ENCODE measurements at places on chromosomes 13 and 19.

- no peak for DNase-seq
Measured at GRCh38 chr19:48681127-48681470, 8.3 kb upstream of the NTN5 start.

DNA sequence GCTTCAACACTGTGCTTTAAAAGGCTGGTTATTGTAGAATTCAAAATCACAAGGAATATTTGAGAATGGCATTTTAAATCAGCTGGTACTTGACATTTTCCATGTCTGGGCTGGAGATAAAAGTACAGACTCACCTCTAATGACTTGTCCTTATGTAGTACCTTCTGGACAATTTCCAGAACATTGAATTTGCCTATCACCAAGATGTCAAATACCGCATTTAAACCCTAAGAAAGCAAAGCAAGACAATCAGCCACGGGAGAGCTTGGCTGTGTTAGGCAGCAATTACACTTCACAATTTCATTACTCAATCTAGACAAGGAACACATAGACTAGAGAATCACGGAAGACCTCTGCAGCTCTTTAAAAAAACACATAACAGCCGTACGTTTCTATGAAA is 36.8 kb downstream of the TMTC4 start:
- DNase-seq: no peak

GRCh38 chr19:42178791-42179674 is 38.4 kb downstream of the DEDD2 start:
- DNase-seq: no peak

GRCh38 chr13:25276748-25277147 is 10.5 kb downstream of the MTMR6 start:
- no peak for DNase-seq

DNA sequence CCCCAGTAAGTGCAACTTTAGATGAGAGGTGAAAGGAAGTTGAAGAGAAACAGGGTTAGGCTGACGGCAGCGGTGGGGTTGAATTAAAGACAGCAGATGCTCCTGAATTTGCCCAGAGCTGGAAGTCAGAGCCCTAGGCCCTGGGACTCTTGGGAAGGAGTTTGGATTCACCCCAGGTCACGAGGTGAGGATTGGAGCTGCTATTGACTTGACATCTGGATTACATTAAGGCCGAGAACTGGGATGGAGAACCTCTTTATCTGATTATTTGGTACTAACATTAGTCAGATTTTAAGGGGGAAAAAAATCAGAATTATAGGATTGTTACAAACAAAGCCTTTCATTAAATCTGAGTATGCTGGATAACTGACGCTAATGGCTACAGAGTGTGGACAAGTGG is 367.2 kb downstream of the ZNF536 start:
- DNase-seq: no peak

DNA sequence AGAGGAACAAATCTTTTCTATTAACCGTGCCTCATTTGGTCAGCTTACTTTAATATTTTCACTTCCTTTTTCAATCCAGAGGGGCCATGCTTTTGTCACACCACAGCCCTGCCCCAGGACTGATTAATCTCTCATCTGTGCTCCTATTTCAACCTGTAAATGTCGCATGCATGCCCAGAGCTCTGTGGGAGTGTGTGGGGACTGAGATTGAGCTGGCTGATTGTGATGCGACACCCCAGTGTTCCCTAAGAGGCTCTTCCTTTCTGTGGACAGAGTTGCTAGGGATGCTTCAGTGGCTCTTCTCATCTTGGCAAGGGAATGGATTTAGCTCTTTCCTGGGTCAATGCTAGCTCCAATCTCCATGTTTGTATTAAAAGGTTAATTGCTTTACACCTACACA is 249.6 kb downstream of the TDRD3 start:
- no peak for DNase-seq

- peak; percentile 53 for DNase-seq
Measured at GRCh38 chr19:38362076-38362945, 12.1 kb upstream of the PSMD8 start.

DNA sequence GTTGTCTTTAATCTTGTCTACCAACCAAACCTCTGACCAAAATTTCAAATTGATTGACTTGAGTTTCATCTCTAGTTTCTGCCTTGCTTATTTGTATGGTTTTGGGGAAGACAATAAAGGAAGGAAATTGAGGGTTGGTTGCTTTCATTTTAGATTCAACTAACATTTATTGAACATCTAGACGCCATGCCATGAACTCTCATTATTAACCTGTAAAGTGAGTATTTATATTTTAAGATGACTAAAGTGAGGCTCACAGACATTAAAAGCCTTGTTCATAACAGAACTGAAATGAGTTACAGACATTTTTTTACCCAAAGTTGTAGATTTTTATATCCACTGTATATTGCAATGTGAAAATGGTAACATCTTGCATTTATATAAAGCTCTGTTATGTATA is 239.3 kb downstream of the LMO7 start:
- DNase-seq: no peak

DNA sequence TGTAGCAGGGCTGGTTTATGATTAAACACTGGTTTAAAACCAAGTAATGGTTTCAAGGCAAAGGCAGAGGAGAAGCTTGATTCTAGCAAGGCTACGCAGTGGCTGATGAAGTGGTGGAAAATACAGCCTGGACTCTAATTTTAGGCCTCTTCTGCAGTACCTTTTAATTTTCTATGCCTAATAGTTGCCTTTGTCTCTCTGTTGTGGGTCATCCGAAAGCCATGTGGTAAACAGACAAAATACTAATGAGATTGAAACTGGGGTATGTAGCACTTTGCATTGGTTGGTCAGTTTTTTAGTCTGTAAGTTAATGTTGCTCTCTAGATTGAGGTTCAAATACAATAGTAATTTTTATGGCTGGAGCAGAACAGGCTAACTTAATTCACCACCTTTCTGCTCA is 3.3 kb downstream of the LMO7 start:
- DNase-seq: no peak

DNA sequence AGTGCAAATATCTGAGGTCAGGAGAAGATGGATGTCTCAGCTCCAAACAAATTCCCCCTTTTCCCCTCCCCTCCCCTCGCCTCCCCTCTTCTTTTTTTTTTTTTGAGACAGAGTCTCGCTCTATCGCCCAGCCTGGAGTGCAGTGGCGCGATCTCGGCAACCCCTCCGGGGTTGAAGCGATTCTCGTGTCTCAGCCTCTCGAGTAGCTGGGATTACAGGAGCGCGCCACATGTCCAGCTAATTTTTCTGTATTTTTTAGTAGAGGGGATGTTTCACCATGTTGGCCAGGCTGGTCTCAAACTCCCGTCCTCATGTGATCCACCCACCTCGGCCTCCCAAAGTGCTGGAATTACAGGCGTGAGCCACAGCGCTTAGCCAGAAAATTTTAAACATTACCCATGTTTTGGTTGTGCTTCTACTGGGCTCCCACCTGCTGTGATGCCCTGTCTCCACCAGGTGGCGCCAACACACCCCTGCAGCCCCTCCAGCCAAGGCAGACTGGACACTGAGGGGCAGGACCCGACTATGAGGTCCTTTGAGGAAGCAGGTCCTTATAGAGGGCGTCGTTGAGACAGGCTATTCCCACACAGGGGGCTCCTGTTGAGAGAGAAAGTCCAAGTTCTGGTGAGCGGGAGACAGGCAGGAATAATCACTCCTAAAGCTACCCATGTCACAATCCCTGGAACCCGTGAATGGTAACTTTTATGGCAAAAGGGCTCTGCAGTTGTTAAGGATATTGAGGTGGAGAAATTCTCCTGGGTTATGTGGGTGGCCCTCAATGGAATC is 6.3 kb downstream of the ERICH4 start:
- peak; percentile 58 for DNase-seq

- DNase-seq: peak; percentile 74
Measured at GRCh38 chr19:862581-863314, 3.3 kb downstream of the CFD start.

- no peak for DNase-seq
Measured at GRCh38 chr19:44552324-44552723, 22.8 kb upstream of the CEACAM20 start.

- DNase-seq: no peak
Measured at GRCh38 chr19:56144376-56144775, 3.3 kb downstream of the ZNF444 start.

DNA sequence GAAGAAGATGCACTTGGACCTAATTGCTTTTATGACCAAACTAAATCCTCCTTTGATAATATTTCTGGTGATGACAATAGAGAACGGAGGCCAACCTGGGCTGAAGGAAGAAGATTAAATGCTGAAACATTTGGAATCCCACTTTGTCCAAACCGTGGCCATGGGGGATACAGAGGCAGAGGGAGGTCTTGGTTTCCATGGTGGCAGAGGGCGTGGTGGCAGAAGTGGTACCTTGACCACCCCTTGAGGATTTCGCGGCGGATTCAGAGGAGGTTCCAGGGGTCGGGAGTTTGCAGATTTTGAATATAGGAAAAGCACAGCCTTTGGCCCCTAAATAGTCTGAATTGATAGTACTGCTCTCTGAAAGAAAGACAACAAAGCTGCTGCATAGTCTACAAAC is 7.2 kb upstream of the LILRB3 start:
- no peak for DNase-seq

GRCh38 chr13:114106526-114106925 is 25.9 kb downstream of the RASA3 start:
- DNase-seq: no peak

DNA sequence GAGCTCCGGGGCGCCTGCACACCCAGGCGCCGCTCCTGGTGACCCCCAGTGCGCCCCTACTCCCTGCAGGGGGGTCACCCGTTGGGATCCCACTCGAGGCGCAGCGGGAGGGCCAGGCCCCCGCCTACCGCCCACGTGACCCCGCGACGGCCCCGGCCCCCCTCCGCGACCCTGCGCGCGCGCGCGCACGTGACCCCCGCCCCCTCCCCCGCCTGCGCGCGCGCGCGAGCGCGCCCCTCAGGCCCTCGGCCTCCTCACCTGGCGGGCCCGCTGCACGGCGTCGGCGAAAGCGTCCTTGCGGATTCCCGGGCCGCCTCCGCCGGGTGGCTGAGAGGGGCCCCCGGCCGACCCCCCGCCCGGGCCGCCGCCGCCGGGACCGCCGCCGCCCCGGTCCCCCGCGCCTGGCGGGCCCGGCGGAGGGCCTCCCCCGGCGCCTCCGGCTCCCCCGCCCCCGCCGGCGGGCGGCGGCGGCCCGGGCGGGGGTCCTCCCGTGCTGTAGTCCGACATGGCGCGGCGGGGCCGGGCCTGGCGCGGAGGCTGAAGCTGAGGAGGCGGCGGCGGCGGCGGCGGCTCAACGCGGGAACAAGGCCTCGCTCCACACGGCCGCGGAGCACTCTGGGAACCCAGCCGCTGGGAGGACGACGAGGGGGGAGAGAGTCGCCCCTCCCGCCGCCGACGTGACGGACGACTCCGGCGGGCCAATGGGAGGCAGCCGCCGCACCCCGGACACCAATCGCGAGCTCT is at the start of gene KHSRP:
KHSRP (minus strand) TSS at position 617 of the 744 bp plus-strand sequence; CDS start at position 507, 110 bp downstream.
- no peak for DNase-seq

GRCh38 chr19:6392221-6393073 is 517 bp downstream of the GTF2F1 start:
- no peak for DNase-seq

GRCh38 chr13:98910501-98910951 is 67.3 kb downstream of the DOCK9 start:
- no peak for DNase-seq

DNA sequence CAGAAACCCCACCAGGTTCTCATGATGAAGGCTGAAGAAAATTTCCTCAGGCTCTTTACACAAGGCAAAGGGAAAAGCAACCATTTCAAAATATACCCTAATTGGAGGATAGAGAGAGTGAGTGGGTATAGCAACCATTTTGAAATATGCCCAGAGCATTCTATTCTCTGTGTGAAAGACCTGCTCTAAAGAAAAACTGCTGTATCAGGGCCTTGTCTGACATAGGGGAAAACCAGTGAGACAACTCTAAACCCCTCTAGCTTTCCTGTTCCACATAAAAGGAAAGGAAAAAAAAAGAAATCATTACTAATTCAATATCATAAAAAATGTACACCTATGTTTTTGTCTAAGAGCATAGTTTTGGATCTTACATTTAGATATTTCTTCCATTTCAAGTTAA is 42.3 kb downstream of the TPTE2 start:
- DNase-seq: no peak

DNA sequence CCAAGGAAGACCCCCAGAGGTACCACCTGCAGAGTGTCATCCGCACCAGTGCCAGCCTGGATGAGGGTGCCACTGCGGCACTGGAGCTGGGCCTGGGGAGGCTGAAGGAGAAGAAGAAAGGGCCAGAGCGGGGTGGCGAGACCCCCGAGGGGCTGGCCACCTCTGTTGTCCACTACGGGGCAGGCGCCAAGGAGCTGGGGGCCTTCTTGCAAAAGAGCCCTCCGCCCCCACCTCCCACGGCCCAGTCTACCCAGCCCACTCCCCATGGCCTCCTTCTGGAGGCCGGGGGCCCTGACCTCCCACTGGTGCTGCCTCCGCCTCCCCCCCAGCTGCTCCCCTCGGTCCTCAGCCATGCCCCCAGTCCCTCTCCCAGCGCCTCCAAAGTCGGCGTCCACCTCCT is 5.4 kb downstream of the PRR12 start:
- no peak for DNase-seq

Measured in activated T-cell treated with anti-CD3 and anti-CD28 coated beads for 1 hour (primary cell).